Sigmoid colon (tissue), 7 donors: ENCODE measurements at places on chromosomes 4 and X. TPM values are rescaled to one million over a fixed set of nuclear protein-coding genes. Genes with fewer than 3 reads are reported as not detected.

NXF2B gene
- total RNA-seq = not detected

CENPVL1 gene
- total RNA-seq = not detected

SPANXN1 gene
- total RNA-seq = not detected

NOX1 gene
- 0.33 TPM for total RNA-seq

CT55 gene
- not detected for total RNA-seq

CT47A7 gene
- total RNA-seq = not detected

CSAG3 gene
- total RNA-seq = not detected

EXOC1L gene
- total RNA-seq = not detected

TBC1D9 gene
- 10.0 TPM for total RNA-seq

KLB gene
- total RNA-seq = 1.4 TPM

GRCh38 chr4:86934147-86934770, 552 bp upstream of the AFF1 start:
- peaks cover 16% of the 10 kb centered on the region for H3K4me1 ChIP-seq
- peak overlapping the region; percentile 99 for H3K27ac ChIP-seq
- H3K36me3 ChIP-seq = no peaks in the 10 kb centered on the region
- no peaks in the 10 kb centered on the region for H3K27me3 ChIP-seq

- H3K36me3 ChIP-seq = no peaks in the 10 kb centered on the region
- no peaks in the 10 kb centered on the region for H3K27me3 ChIP-seq
- DNase-seq = no peak
- H3K4me1 ChIP-seq = no peaks in the 10 kb centered on the region
- no peak overlapping the region for H3K27ac ChIP-seq
- H3K4me3 ChIP-seq = no peak overlapping the region
Observed at GRCh38 chr4:26263165-26263564, 57.6 kb upstream of the RBPJ start.

DNA sequence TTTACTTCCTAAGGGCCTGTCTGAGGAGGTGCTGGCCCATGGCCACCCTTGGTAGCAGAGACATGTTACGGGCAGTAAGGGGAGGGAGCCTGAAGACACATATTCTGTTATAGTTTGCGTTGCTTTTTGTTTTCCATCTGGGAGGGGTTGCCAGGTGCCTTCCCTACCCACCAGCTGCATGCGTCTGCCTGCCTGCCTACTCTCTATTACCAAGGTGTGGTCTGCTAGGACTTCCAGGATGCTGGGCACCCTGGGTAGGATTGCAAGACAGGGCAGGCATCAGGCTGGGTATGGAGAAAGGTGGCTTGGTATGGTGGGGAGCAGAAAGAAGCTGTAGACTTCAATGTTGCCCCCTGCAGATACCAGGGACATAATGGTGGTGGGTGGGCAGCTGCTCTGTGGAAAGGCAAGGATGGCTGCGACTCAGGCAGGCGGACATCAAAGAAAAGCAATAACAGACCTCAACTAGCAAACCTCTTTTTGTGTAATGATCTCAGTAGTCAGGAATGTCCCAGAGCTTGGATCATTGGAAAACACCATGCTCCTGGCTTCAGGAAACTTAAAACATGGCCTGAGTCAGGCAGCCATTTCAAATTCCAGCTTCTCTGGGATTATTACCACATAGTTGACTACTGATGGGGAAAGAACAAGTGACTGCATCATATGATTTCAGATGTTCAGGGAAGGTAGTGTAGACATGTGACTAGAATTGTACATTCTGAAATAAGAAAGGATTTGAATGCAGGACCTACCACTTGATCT, 67.8 kb downstream of the HOPX start:
- no peak for DNase-seq
- H3K4me1 ChIP-seq = no peaks in the 10 kb centered on the region

DNA sequence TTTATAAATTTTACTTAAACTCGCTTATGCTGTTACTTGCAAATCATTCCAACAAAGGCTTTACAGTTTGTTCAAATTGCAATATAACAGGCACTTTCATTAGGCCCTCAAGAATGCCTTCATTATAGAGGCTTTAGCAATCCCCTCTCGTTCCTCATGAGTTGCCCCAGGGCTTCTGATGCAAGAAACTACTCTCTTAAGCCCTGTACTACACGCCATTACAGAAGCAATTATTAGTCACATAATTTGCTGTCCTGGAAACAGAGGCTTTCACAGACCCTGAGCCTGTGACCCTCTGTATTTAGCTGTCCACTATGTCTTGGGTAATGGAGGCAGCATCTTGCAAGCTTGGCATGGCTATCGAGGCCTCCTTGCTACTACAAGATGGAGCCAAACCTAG, 965.9 kb upstream of the DIAPH2 start:
- no peaks in the 10 kb centered on the region for H3K36me3 ChIP-seq
- H3K27ac ChIP-seq = no peak overlapping the region
- H3K4me1 ChIP-seq = no peaks in the 10 kb centered on the region

DNA sequence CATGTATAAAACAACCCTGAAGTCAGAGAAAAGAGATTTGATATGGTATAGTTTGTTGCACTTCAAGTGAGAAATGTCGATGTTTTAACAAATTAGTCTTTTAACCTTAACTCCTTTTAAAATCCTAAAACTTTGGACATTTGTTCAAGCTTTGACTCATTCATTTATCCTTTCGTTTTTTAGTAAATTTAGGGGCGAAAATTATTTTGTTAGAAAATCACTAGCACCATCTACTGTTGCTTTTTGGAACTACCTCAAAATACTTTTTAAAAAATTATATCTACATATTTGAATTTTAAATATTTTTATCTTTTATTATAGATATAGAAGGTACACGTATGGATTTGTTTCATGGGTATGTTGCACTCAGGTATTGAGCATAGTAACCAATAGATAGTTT, 165.1 kb upstream of the POF1B start:
- no peaks in the 10 kb centered on the region for H3K4me1 ChIP-seq
- H3K27me3 ChIP-seq = no peaks in the 10 kb centered on the region
- no peak for DNase-seq

DNA sequence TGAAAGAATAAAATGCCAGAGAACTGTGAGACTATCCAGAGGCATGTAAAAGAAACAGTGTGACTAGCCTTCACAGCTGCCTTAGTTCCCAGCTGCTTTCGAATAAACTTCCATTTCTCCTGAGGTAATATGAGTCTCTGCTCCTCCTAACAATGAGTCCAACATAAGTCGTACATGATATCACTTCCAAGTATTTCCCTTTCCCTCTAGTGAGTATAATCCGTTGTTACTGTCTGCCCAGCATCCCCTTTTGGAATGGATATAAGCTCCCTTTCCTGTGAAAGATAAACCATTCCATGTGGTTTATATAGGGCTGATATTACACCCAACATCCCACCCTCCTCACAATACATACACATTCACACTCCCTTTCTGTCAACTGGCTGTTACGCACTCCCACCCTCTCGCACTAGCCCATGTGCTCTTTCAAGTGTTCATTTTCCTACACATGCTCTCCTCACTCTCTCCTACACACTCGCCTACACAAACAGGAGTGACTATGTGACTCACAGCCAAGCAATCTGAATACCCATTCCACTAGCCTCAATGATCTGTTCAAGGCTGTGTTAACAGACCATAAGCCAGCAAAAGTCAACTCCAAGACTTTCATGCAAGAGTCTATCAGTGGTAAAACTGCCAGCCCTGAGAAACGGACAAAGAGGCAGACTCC, 5.0 kb downstream of the NAF1 start:
- H3K27me3 ChIP-seq = no peaks in the 10 kb centered on the region
- no peak for DNase-seq
- H3K4me3 ChIP-seq = no peak overlapping the region
- H3K4me1 ChIP-seq = no peaks in the 10 kb centered on the region
- H3K27ac ChIP-seq = peak overlapping the region; percentile 2

- H3K27ac ChIP-seq = no peak within 1 kb of the TSS
- H3K36me3 ChIP-seq = no peaks in the 10 kb centered on the region
- H3K4me3 ChIP-seq = peak within 1 kb of the TSS; percentile 29
Observed at GRCh38 chr4:56821381-56822243, at the start of gene SPINK2. TSS of gene SPINK2 (minus strand) at chr4:56821701. CDS start at chr4:56821662, 39 bp downstream.

GRCh38 chr4:48126621-48127020, 7.4 kb downstream of the TXK start:
- H3K4me3 ChIP-seq = no peak overlapping the region
- no peak for DNase-seq
- no peak overlapping the region for H3K27ac ChIP-seq
- no peaks in the 10 kb centered on the region for H3K36me3 ChIP-seq
- no peaks in the 10 kb centered on the region for H3K27me3 ChIP-seq
- no peaks in the 10 kb centered on the region for H3K4me1 ChIP-seq

- no peaks in the 10 kb centered on the region for H3K36me3 ChIP-seq
- H3K27ac ChIP-seq = no peak overlapping the region
- no peak for DNase-seq
- no peaks in the 10 kb centered on the region for H3K27me3 ChIP-seq
Observed at GRCh38 chr4:12053966-12054365, 625.3 kb upstream of the HS3ST1 start.

- H3K4me1 ChIP-seq = no peaks in the 10 kb centered on the region
- H3K27me3 ChIP-seq = no peaks in the 10 kb centered on the region
- no peak overlapping the region for H3K27ac ChIP-seq
- DNase-seq = no peak
- no peaks in the 10 kb centered on the region for H3K36me3 ChIP-seq
- no peak overlapping the region for H3K4me3 ChIP-seq
Observed at GRCh38 chr4:98976716-98977115, 18.8 kb upstream of the METAP1 start.

GRCh38 chr4:53361451-53361850, 4.4 kb downstream of the SCFD2 start:
- H3K4me3 ChIP-seq = no peak overlapping the region
- H3K27me3 ChIP-seq = no peaks in the 10 kb centered on the region
- peaks cover 15% of the 10 kb centered on the region for H3K4me1 ChIP-seq
- no peaks in the 10 kb centered on the region for H3K36me3 ChIP-seq

- DNase-seq = no peak
- H3K36me3 ChIP-seq = no peaks in the 10 kb centered on the region
- H3K4me1 ChIP-seq = no peaks in the 10 kb centered on the region
Observed at GRCh38 chrX:79623098-79623762, 256.1 kb upstream of the ITM2A start.

DNA sequence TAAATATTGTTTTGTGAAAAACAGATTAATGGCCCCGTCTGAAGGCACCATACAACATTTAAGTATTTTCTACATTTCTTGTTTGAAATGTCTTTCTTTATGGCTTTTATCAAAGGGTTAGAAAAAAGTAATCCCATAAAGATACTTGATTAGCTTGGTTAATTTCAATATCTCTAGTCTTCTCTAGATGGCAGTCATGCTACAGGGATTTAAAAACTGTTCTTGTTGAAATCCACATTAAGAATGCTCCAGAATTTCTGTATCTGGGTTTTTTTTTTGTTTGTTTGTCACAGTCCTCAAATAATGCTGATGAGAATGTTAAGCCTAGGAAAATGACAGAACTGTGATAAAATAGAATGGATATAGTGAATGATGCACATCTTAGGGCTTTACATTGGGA, 109.0 kb upstream of the AADAT start:
- H3K4me1 ChIP-seq = no peaks in the 10 kb centered on the region
- H3K27me3 ChIP-seq = no peaks in the 10 kb centered on the region
- no peak overlapping the region for H3K4me3 ChIP-seq

- no peak overlapping the region for H3K4me3 ChIP-seq
- no peak for DNase-seq
- peaks cover 16% of the 10 kb centered on the region for H3K36me3 ChIP-seq
- H3K4me1 ChIP-seq = no peaks in the 10 kb centered on the region
Observed at GRCh38 chr4:82419451-82419850, 10.8 kb downstream of the HNRNPDL start.

- no peak overlapping the region for H3K27ac ChIP-seq
- H3K4me3 ChIP-seq = no peak overlapping the region
- no peaks in the 10 kb centered on the region for H3K4me1 ChIP-seq
- no peak for DNase-seq
Observed at GRCh38 chr4:8092282-8092681, 66.3 kb downstream of the ABLIM2 start.

- no peaks in the 10 kb centered on the region for H3K27me3 ChIP-seq
- no peaks in the 10 kb centered on the region for H3K4me1 ChIP-seq
- no peak overlapping the region for H3K27ac ChIP-seq
- H3K36me3 ChIP-seq = no peaks in the 10 kb centered on the region
Observed at GRCh38 chr4:53629296-53629695, 38.0 kb upstream of the LNX1 start.

DNA sequence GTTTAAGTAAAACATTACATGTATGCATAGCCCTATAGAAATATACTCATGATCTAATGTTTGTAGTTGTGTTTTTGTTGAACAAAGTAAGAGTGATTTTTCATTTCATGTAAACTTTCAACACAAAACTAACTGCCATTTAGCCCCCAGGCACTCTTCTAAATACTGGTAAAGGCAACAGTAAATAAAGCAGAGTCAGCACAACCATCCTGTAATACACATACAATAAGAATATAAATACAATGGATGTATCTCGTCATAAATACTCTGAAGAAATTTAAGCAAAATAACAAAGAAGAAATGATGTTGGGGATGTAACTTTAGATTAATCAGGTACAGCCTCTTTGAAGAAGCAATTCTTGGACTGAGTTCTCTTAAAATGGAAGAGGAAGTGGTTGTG, 821.2 kb downstream of the ARAP2 start:
- no peak overlapping the region for H3K27ac ChIP-seq
- no peaks in the 10 kb centered on the region for H3K36me3 ChIP-seq
- DNase-seq = no peak

GRCh38 chr4:88698519-88698918, 890 bp upstream of the NAP1L5 start:
- peak overlapping the region; percentile 84 for H3K27ac ChIP-seq
- no peak overlapping the region for H3K4me3 ChIP-seq
- H3K36me3 ChIP-seq = no peaks in the 10 kb centered on the region
- DNase-seq = no peak
- no peaks in the 10 kb centered on the region for H3K27me3 ChIP-seq
- no peaks in the 10 kb centered on the region for H3K4me1 ChIP-seq

GRCh38 chr4:141912831-141913230, 276.4 kb downstream of the IL15 start:
- no peak overlapping the region for H3K4me3 ChIP-seq
- no peaks in the 10 kb centered on the region for H3K27me3 ChIP-seq
- H3K36me3 ChIP-seq = no peaks in the 10 kb centered on the region
- DNase-seq = no peak

DNA sequence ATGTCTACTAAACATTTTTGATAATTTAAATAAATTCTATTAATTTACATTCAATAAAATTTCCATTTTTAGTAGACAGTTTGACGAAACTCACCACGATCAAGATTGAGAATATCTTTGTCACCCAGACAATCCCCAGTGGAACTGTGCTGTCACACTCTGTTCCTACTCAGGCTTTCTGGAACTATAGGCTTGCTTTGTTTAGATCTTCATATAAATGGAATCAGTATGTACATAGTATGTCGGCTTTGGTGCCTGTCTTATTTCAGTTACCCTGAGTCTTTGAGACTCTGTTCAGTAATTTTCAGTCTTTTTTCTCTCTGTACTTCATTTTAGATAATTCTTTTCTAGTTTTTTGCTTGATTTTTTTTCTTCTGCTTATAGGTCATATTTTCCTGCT, 163.5 kb upstream of the EMCN start:
- no peaks in the 10 kb centered on the region for H3K27me3 ChIP-seq
- no peak for DNase-seq
- no peak overlapping the region for H3K4me3 ChIP-seq
- no peaks in the 10 kb centered on the region for H3K4me1 ChIP-seq
- H3K27ac ChIP-seq = no peak overlapping the region
